ENCODE measurements at places on chromosomes 1 and 21.

DNA sequence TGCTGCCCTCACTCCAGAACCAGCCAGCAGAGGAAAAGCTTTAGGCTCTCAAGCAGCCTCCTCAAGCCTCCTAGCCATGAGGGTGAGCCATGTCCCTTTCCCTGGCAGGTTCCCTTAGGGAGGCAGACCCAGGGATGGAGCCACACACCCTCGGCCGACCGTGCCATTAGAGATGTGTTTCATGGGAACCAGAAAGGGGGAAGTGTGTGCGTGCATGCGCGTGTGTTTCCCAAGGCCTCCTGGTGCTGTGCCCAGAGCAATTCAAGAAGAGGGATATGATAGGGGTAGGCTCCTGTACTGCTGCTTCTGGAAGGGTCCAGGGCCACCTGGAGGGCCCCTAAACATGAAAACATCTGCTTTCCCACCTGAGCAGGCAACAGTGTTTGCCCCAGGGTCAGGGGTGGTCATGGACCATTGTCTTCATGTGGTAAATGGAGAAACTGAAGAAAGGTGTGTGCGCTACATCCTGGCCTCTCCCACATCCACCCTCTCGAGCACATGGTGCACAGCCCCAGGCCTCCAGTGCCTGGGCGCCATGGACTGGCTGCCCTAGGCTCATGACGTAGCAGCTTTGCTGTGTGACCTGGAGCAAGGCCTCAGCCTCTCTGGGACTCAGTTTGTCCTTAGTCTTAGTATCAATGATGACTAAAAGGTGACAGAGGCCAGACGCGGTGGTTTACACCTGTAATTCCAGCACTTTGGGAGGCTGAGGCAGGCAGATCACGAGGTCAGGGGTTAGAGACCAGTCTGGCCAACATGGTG is 48.1 kb downstream of the SYF2 start:
- DNase-seq, result no peak

DNA sequence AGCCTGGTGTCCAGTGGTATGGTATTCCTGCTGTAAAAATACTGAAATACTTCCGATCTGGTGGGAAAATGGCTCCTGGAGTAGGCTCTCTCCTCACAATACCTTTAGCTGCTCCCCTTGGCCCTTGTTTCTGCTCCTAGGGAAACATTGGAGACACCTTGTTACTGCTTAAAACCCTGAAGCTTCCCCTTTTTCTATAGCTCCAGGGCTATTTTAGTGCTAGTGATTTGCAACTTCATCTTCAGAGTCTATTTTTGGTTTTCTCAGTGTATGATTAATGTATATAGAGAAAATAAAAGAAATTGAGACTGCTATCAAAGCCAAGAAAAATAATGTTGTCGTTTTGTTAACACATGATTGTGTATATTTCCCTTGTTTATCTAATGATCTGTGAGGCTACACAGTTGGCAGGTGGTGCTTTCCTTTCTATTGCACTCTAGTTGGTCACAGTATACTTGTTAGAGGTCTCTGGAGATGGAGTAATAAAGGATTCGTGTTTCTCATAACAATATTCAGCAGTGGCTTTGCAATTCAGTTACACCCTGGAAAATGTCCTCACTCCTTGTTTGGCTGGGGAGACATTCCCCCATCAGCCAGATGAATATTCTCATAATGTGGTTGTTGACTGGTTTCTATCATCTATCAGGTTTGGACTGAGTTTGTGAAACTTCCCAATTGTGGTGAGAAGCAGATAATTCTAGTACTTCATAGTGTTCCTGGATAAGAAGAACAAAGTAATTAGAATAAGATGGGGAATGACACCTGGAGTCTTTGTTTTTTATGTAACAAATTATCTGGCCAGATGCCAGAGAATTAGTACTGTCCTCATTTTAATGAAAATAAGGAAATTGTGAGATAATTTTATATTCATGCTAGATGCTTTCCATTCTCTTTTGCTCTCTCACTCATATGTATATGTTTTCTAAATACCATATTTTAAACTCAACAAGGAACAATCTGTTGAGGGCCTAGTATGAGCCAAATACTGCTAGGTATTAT is 44.8 kb upstream of the CACYBP start:
- no peak for DNase-seq

GRCh38 chr1:243623841-243624240 is 226.2 kb downstream of the AKT3 start:
- no peak for DNase-seq

GRCh38 chr1:41905093-41905675 is 13.5 kb downstream of the HIVEP3 start:
- no peak for DNase-seq

DNA sequence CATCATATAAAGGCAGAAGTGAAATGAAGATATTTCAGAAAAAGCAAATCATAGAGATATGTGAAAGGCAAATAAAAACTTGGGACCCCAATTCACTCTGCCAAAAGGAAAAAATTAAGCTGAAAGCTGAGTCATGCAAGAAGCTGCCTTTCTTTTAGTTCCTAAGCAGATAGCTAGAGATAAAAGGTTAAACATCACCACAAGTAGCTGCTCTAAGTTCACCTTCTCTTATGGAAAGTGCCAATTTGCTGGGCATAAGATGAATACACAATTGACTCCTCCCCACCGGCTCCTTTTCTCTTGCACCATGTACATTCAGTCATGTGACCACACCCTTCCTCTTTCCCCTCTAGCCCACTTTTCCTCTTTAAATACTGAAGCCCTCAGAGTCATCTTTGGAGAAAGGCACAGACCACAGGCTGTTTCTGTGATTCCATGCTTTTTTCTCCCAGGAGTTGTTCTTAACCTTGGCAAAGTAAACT is 5.4 kb upstream of the SUMO3 start:
- DNase-seq, result no peak

DNA sequence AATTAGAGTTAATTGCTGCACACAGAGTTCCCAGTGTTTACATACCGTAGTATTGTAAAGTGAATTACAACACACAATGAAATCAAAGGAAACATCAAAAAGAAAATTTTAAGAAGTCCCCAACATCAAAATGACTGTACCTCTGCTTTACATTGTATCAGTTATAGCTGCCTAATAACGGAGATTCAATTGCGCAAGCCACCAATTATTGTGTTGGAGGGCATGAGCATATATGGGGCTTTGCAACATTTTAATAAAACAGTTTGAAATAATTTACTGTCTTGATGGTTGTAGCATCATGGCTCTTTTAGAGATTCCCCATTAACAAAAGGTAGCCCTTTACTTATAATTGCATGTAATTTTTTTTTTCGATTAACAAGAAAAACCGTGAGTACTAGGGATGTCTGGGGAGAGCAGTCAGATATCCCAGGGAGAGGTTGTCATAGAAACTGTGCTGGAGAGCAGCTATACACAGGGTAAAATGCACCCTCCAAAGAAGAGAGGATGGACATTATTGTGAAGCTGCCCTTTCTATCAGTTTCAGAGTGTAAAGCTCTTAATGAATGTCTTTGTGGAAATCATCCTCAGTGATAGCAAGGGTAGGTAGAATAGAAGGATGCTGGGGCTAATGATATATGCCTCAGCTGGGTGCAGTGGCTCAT is 55.9 kb upstream of the BTG3 start:
- DNase-seq, result no peak

- no peak for DNase-seq
Measured at GRCh38 chr21:36437745-36438128, 42.2 kb downstream of the CLDN14 start.

DNA sequence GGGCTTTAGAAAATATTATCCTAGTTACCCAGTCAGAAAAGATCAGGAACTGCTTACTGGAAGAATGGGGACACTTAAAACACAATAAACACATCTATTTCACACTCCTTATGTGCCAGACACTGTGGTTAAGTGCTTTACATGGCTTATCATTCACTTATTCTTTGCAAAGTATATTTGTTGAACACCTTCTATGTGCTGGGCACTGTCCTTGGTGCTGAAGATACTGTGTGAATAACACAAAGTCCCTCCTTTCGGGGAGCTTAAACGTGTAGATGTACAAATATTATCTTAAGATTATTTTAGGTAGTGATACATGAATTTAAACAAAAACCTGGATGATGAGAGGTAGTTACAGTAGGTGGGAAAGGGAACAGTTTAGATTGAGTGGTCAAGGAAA is 169.3 kb downstream of the ST6GALNAC5 start:
- DNase-seq, result no peak

GRCh38 chr1:22141554-22142314 is 1.2 kb downstream of the WNT4 start:
- no peak for DNase-seq

DNA sequence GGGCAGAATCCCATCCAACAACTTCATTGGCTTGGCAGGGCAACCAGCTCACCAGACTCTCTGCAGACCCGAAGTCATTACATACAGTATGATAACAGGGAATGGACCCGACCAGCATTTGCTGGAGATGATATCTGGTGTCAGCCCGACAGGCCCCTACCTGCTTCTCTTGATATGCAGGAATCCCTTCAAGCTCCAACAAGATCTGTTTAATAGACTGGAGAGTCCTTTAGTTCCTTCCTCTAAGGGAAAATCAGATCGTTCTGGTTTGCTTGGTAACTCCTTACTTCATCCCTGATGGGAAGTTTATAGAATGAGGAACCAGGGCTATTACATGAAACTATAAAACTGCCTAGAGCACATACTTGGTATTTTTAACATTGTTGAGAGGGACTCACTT is 61.2 kb downstream of the EDARADD start:
- no peak for DNase-seq

GRCh38 chr1:84272401-84272800 is 29.1 kb upstream of the SAMD13 start:
- no peak for DNase-seq

GRCh38 chr21:39531840-39532239 is 80.1 kb downstream of the SH3BGR start:
- no peak for DNase-seq

GRCh38 chr1:111863401-111863800 is 107.7 kb downstream of the DDX20 start:
- DNase-seq, result no peak

DNA sequence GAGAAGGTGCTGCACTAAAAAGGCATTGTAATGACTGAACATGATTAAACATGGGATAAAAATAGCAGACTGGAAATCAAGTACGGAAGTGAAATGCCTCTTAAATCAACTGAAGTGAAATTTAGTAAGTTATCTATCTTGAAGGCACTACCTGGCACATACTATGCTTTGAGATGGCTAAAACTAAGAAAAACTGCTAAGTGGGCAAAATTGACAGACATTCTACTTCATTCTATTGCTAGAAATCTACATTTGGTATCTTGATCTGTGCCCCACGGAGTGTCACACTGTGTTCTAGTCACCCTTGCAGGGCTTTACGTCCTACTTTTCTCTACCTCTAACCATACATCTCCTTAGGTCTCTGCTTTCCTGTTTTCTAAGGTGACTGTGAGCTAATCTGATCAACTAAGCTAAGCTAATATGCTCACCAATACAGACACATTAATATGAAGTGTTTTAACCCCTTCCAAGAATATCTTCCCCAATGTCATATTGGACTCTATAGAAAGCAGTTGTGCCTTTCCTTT is 4.1 kb downstream of the PDC start:
- DNase-seq, result no peak

DNA sequence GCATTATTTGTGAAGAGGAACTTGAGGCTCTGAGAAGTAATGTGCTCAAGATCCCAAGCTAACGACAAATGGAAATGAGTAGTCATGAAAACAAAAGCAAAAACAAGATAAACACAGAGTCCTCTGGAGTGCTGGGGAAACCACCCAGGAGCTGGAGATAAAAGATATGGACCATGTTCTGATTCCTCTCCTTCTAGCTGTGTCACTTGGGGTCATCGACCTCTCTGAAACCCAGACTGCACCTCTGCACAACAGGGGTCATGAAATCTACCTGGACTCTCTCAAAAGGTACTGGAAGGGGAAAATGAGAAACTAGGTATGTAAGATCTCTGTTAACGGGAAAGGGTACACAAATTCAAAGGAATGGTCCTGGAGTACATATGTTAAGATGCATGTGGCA is 6.5 kb downstream of the PGLYRP4 start:
- no peak for DNase-seq

Measured in stimulated activated CD8-positive, alpha-beta memory T cell treated with anti-CD3 and anti-CD28 coated beads, Interleukin-15, amount 100 ng/mL, for 48 hours (primary cell).